Stimulated activated naive CD8-positive, alpha-beta T cell treated with anti-CD3 and anti-CD28 coated beads, Interleukin-15, Interleukin-2, amounts not matched to agents 100 U/mL and 50 U/mL, for 24 hours (primary cell): ENCODE measurements at places on chromosomes 4 and X.

GRCh38 chr4:1294424-1294823 is 4.7 kb downstream of the MAEA start:
- no peak for DNase-seq

GRCh38 chr4:153058671-153059060 is 122.5 kb downstream of the FHDC1 start:
- DNase-seq, result no peak

GRCh38 chrX:16433021-16433420 is 216.9 kb upstream of the S100G start:
- DNase-seq, result no peak

DNA sequence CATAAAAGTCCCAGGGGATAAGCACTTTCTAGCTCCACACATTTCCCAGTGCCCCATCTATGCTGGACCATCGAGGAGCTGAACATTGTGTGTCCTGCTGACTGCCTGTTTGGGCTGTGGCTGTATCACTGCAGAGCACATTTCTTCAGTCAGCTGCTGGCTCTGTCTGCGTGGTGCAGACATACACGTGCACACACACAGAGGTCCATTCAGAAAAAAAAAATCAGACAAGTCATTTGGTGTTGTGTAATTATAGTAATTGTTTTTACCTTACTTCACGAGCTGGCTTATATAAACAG is 1.1 kb upstream of the PDLIM3 start:
- no peak for DNase-seq

DNA sequence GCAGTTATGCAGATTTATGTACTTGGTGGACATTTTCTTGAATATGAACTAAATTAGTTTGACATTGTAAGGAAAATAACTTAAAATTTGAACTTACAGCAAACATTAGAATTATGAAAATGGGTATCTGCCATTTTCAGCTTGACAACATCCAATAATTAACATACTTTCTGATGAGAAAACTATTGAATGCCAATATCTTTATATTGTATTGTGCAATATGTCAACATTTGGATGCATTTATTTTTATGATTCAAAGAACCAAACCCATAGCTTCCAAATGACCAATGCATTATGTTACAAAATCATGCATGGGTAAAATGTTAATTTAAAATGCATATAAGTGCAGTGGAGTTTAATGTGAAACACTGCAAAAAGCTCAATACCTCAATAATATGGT is 562.5 kb downstream of the TRAM1L1 start:
- DNase-seq, result no peak

DNA sequence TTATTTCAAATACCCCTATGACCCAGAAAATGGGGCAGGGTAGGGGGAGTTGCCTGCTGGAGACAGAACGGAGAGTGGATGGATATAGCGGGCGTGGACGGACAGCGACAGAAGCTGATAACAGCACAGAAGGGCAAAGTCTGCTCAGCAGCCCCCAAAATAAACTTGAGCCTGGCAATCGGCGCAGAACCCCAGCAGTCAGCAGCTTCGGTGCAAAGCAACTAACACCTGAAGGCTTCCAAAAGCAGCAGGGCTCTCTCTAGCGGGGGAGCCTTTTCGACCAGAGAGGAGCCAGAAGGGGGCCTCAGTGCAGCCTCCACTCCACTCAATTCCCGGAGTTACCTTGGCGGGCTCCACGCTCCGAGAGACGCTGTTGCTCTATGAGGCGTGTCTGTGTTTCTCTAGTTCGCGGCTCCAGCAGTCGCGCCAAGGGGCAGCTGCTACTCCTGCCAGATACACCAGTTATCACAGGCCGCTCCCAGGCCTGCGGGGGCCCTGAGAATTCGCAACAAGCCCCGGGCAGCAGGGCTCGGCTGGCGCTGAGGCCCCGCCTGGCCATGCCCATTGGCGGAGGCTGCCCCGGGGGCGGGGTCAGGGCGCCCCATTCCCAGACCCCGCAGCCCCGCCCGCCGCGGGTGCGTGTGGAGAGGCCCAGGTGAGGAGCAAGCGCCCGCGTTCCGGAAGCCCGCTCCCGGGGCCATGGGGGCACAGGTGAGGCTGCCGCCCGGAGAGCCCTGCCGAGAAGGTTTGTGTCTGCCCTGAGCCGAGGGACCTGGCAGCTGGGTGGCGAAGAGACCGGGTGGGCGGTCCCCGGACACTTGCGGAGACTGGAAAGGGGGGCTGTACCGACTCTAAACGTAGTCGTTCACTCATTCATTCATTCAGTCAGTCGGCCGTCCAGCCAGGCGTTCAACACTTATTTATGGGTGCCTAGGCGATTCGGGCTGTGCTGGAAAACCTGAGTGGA is at the start of the genes CNGA1 and NIPAL1:
Gene CNGA1, minus strand, starts transcription at position 541 of the 967 bp plus-strand sequence. CDS start 63,992 bp downstream, outside the sequence.
Gene NIPAL1, plus strand, starts transcription at position 632 of the 967 bp plus-strand sequence. Its CDS starts 68 bp downstream, at position 700.
- DNase-seq, result peak; percentile 83

- DNase-seq, result no peak
Observed at GRCh38 chr4:80333121-80333520, 2.4 kb upstream of the CFAP299 start.

DNA sequence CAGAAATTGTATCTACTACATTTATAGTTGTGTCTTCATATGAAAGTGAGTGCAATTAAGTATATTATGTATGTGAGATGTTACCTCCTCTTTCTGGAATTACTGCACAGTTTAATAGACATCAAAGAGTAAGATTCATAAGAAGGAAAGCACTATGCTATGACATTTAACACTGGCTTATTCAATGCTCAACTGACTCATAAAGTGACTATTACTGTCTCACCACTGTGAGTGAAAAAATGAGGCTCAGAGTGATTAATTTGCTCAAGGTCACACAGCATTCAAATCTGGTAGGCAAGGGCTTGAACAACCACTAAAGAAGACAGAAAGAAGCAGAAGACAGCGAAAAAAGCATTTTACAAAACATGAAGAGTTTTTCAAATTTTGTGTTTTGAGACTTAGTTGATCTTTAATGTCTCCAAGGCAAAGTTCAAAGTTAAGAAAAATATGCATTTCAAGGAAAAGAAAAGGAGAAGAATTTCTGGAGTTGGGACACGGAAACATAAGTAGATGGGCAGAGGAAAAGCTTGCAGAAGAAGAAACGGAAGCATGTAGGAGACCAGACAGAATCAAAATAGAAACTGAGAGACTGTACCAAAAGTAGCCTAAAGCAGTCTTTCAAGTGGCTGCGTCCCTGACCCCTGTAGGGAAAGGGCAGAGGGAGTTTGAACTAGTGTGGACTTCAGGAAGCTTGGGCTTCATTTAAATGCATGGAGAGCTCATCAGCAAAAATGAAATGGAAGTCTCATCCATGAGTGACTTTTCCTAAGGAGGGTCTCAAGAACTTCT is 66.3 kb downstream of the KCNIP4 start:
- DNase-seq, result no peak

DNA sequence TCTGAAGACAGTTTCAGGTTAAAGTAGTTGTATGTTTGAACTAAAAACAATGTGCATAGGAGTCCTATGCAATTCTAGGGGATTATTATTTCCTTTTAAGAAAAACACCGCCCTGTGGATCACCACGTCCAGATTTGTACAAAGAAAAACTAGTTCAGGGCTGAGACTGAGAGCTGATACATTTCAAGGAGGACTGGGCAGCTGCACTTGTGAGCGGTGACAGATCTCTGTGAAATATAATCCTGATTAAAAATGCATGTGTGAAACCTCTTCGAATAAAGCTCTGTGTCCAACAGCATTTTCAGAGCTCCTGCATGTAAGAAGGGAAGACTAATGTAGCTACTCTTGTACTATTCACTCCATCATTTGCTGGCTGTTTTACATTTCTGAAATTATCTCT is 365.8 kb upstream of the PITX2 start:
- no peak for DNase-seq

- no peak for DNase-seq
Observed at GRCh38 chrX:40878766-40879165, 143.4 kb upstream of the MED14 start.

DNA sequence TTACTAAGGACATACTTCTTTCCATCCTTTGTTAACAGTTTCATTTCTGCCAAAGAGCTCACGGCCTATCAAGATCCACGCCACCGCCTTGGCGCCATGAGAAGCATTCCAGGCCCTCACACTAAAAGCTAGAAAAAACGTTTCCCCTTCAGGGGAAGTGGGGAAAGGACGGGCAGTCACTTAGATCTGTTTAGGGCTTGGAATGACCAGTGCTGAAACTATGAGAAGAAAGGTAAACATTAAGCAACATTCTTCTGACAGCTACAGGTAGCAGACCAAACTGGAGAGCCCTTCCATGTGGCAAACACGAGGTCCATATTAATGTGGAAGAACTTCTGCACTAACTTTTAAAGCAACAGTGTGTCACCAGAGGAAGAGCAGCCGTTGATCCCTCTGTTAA is 146.7 kb downstream of the SH3KBP1 start:
- DNase-seq, result no peak
